ENCODE measurements at places on chromosomes 6 and 20.

DNA sequence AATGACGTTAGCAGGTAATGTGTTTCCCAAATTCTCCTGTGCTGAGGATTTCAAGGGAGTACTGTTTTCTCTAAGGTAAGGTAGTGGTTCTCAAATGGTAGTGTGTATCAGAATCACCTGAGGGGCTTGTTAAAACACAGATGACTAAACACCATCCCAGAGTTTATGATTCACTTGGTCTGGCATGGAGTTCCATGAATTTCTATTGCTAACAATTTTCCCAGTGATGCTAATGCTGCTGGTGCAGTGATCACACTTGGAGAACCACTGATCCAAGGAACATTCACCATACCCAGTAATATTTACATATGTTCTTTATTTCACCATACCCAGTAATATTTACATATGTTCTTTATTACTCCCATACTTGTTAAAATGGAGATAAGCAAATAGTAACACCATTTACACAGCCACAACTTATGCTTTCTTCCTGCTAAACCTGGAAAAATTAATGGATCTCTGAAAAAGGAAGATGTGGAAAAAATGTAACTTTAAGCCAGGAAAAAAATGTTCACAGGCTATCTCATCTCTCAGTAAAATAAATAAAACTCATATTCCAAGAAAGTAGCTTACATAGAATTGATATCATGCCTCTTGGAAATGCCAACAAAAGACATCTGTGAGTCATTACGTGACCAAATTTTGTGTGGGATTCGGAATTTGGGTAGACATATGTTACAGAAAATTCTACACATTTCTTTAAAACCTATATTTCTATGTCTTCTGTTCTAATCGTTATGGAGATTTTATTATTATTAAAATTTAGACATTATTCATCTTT lies 129.5 kb downstream of the MMUT start:
- DNase-seq: no peak

DNA sequence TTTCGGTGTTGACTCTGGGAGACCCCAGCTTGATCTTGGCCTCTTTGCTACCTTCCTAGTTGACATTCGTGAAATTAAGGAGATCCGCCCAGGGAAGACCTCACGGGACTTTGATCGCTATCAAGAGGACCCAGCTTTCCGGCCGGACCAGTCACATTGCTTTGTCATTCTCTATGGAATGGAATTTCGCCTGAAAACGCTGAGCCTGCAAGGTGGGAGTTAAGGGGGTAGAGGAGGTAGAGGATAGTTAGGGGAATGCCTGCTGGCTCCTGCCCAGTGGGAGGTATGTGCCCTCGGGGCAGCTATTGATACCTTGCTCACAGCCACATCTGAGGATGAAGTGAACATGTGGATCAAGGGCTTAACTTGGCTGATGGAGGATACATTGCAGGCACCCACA lies 22.2 kb downstream of the PLCG1 start:
- no peak for DNase-seq

DNA sequence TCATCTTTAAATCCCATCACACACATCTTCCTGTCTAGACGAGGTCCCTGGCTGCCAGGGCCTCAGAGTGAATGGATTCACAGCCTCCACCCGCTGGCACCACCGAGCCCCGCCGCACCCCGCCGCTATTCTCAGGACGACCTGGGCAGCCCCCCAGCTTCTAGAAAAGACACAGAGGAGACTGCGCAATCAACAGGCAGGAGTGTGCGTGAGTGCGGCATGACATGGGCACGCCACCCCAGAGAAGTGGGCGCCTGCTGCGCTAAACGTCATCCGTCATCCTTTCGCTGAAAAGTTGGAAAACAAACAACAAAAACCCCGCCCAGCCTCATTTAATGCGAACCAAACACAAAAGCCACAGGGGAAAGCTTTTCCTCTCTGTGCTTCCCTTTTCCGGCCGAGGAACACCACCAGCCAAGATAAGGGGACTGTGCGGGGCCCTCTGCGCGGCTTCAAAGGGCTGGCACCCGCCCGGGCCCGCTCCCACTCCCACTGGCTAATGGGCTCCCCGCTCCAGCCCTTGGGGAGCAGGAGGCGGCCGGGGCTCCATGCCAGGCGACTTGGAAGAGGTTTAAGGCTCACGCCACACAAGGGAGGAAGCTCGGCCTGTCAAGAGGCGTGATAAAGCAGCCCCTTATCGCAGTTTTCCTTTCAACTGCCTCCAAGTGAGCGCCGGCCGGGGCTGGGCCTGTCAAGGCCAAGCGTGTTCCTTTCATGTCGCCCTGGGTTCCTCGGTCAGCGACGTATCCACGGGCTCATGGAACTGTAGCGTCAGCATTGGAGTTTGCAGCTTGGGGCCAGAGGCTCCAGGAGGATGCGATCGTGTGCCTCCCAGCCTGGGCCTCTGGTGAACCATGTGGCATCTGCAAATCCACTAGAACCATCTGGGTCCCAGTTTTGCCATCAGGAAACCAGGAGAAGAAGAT lies 50.1 kb downstream of the NFATC2 start:
- DNase-seq: peak; percentile 88

DNA sequence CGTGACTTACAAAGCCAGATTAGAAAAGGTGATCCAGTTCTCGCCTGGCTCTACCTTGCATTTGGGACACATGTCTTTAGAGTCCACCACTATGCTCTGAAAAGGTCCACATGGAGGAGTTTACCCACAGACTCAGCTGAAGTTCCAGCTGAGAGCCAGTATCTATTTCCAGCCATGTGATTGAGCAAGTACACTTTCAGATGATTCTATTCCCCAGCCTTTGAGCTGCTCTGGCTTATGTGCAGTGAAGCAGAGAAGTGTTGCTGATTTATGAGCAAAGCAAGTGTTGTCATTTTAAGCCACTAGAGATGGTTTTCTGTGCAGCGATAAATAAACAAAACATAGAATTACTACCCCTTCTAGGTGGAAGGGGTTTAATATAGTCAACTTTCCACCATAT lies 520.8 kb upstream of the RNF217 start:
- DNase-seq: no peak

DNA sequence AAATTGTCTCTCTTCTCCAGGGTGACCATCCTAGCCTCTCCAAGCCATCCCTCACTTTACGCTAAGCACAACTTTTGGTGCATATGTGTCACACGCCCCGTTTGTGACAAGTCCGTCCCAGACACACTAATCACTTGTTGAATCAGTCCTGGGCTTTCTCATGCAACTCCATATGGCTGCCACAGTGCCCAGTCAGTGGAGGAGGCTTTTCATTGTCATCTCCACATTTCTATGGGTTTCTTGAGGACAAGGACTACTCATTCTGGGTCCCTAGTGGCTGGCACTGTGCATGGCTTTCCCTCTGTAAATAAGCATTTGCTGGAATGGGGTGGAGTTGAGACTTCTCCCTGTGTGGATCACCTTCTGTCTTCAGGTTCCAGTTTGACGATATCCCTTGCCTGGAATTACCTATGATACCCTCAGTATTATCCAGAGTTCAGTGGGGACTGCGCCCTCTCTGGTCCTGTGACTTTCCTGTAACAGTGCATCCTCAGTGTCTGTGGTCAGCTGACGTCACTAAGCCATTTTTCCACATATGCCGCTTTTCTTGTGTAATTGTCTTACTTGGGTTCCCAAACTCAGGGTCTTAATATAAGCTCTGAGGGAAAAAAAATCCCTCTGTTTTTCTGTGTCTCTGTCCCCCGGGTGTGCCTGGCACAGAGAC lies 59.8 kb upstream of the MYL9 start:
- no peak for DNase-seq

- no peak for DNase-seq
These were observed 5.7 kb downstream of the COMMD7 start for GRCh38 chr20:32737371-32738223.

DNA sequence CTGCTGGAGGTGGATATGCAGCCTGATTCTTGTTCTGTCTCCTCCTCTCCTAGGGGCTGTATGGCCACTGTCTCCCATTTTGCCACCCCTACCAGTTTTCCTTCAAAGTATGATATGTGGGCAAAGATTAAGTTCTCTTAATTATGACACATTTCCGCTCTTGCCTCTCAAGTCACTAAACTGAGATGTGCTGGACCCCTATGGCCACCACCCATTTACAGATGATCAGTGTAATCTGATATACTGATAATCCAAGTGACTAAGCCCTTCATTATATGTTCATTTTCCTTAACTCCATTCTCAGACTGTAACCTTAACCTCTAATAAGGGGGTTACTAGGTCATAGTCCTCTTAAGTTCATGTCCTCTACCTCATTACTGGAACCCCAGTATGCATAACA lies 711 bp upstream of the C20orf141 start:
- no peak for DNase-seq

GRCh38 chr6:121925534-121926255 lies 473.8 kb upstream of the HSF2 start:
- no peak for DNase-seq

DNA sequence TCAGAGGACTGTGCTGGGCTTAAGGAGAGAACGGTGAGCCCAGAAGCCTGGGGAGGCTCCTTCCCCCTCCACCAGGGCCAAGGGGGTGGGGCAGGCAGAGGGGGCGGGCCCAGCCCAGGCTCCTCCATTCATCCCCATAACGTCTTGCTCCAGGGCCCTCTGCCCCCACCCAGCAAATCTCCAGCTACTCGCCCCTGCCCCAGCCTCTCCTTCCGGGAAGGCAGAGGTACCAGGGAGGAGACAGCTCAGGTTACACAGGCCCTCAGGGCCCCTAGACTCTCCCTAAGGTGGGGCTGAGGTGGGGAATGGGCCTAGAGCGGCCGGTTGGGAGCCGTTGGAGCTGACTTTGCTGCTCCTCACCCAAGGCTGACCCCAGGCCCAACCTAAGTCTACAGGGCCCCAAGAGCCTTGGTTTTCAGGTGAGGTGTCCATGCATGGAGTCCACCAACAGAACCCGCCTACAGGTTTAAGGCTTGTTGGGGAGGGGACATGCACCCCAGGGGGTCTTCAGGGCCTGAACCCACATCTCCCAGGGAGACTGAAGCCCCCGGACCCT lies 1.2 kb downstream of the LAMA5 start:
- DNase-seq: no peak

- no peak for DNase-seq
These were observed 200.0 kb downstream of the LY86 start for GRCh38 chr6:6788394-6789032.

- DNase-seq: no peak
These were observed 9.8 kb downstream of the C6orf52 start for GRCh38 chr6:10684618-10685017.

GRCh38 chr6:15166121-15166520 lies 79.7 kb upstream of the JARID2 start:
- DNase-seq: no peak

GRCh38 chr6:136550045-136550329 lies 235 bp downstream of the MAP7 start:
- no peak for DNase-seq

GRCh38 chr6:83767033-83767432 lies 58.1 kb upstream of the SNAP91 start:
- DNase-seq: no peak

DNA sequence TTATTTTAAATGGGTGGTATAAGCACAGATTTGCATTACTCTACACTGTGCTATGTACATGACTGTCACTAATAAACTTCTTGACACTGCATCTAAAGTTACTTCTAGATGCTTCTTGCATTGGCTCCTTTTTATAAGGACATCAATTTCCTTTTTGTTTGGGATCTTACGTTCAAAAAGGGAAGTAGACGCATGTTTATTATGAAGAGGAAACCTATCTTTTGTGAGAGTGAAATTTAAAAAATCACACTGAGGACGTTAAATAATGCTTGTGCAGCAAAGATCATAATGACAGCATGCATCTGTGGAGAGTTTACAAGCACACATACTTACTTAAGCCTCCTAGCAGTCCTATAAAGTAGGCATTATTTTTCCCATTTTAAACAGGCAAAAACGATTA lies 479.5 kb downstream of the CD83 start:
- no peak for DNase-seq

- DNase-seq: no peak
These were observed 55.1 kb downstream of the STAU1 start for GRCh38 chr20:49132995-49133478.

DNA sequence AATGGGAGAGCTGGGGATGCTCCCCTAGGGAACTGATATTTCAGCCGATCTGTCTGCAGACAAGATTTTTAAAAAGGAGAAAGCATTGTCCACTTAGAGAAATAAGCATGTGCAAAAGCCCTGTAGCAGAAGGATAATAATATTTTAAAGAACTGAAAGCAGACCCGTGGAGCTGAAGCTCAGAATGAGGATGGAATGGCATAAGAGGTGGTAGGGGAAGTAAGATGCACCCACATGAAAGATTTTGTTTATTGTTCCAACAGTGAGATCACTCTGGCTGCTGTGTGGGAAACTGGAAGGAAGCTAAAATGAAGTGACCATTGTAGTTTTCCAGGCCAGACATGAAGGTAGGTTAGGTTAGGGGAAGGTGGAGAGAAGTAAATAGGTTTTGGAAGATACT lies 266.4 kb upstream of the PRDM1 start:
- no peak for DNase-seq

DNA sequence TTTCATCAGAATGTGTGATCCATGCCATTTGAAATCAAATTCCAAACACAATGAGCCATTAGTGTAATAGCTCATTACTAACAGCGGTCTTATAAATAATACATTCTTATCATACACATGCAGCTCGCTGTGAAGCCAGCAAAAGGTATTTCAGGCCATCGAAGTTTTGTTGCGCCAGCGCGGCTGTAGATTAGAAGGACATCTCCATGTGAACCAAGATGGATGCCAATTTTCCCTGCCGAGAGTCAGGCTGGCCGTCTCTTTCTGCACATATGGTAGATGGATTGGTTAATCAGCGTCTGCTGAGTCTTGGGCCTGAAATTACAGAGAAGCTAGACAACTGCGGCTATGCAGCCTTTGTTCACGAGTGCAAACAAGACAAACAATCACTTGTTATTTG lies 44.1 kb downstream of the CFAP61 start:
- DNase-seq: no peak

- no peak for DNase-seq
These were observed 789 bp downstream of the PHACTR1 start for GRCh38 chr6:12717356-12717755.

Measured in mesenteric fat pad (tissue), 1 donor.